Stimulated activated CD4-positive, alpha-beta T cell treated with anti-CD3 and anti-CD28 coated beads, Interleukin-1b, Interleukin-23, amount 100 ng/mL, for 4 hours (primary cell): ENCODE measurements at places on chromosomes 2 and 18.

DNA sequence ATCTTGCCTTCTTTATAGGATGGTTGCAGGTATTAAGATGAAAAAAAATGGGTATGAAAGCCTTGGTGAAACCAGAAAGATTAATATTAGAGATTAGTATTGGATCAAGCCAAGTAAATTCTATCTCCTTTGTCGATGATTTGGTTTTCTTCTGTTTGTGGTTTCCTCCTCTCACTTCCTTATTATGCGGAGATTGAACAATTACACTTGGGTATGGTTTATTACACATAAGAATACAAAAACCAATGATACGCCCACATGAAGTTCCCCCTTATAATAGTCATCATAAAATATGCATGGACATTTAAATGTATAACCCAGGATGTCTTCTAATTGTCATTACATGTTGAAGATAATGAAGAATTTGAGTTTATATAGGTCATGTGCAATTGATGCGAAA, 4.9 kb downstream of the LTBP1 start:
- no peak for DNase-seq

- no peak for DNase-seq
Measured at GRCh38 chr18:49094979-49095632, 144.3 kb upstream of the SMAD7 start.

DNA sequence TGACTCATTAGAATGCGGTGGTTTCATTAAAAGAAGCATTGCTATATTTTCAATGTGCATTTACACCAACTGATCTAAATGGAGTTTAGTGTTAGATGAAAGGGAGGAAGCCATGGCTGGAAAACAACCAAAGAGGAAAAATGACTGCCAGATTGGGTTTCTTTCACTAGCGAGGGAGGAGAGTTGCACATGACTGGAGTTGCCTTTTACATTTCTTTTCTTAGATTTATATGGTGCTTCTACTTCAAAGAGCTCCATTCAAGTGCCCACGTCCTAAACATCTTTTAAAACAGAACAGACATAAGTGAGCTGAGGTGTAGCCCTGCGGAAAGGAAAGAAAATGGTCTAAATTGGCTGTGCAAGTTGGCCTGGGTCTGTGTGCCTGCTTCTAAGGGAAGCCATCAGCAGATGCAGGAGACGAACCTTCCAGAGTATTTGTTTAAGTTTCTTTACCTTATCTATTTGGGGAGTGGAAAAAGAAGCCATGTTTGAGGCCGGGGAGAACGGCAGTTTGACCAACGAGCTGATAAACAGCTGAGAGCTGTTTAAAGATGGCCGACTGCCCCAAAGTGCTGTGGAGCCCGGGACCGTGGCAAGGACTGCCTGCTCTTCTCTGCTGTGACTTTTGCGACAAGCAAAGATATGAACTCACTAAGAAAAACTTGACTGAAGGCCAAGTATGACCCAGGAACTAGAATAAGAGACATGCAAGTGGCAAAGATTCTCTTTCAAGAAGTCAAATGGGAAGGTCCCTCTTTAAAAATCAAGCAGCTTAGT, 327.0 kb downstream of the ZNF516 start:
- DNase-seq, result no peak

DNA sequence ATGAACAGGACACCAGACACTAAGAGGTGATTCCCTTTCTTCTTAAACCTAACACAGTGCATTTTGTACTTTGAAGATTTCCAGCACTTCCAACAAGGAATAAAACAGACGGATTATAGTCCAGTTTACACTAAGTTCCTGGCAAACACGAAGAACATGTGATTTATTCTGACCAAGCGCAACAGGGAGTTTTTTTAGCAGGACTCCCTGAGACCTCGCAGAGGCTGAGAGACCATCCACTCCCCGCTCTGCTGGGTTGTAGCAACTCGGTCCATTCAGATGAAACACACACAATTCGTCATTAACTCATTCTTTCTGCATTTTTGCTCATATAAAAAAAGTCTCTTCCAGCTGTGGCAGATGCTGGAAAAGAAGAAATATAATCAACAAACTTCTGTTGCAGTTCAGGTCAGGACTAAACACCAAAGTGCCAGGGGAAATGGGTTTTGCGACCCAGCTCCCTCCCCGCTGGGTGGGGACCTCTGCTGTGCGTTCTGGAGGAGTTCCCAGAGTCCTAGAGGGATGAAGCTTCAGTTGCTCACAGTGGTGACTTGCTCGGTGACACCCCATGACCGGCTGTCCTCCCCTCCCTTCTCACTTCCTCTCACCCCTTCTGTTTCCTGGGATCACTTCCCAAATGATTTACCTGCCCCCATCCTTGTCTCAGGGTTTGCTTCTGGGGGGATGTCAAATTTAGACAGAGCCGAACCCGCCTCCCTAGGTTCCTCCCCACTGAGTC, 52.5 kb downstream of the KCNF1 start:
- DNase-seq, result no peak

GRCh38 chr2:105085525-105085924, 47.7 kb downstream of the MRPS9 start:
- DNase-seq, result no peak

DNA sequence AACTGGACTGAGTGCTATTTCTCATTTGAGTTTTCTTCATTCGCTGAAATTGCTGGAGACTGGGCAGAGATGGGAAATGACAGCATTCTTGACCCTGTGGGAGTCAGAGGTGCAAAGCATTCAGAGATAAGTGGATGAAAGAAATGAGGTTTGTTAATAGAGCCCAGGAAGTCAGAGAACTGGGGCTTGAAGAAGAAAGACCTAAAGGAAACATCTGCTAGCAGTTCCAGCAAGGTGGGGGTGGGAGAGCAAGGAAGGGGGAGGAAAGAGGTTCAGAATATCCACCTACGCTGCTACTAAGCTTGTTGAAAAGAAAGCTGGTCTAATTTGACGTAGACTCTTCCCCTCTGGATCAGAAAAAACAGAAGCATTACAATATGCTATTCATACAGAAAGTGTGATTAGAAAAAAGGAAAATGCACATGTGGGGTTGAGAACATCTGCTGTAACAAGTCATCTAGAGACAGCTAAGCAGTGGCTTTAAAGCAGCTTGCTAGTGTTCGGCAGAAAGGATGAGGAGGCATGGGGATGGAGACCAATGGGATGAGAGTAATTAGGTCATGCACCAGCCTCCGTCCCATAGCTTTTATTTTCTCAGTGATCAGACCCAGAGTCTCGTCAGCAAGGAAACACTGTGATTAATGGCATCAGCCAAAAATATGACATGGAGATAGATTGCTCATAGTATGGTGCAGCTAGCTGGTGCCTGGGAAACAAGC, 29.7 kb downstream of the NAB1 start:
- DNase-seq, result peak; percentile 14

DNA sequence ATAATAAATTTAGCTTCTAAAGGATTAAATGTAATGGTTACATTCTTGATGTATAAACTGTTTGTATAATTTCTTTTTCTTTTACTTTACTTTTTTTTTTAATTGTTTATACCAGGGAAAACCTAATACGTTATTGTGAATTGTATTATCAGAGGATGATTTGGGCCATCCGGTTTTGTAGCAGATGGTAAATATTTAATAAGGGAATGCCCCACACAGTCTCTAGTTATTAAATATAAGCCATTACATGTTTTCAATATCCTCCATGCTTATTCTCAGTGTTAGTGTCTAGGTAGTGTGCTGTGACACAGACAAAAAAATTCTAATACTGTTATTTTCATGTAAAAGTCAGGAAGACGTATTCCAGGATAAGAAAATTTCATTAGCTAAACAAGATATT, 553.9 kb downstream of the ZNF804A start:
- no peak for DNase-seq

DNA sequence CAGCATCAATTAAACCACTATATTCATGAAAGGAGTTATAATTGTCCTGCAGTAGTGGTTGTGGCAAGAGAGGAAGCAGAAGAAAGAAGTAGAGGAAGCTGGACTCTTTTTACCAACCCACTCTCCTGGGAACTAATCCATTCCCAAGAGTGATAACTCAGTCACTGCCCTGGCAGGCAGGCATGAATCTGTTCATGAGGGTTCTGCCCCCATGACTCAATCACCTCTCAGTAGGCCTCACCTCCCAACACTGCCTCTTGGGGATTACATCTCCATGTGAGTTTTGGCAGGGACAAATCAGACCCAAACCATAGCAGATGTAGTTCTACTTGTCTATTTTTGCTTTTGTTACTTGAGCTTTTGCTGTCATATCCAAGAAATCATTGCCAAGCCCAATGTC, 232.7 kb upstream of the MAP2 start:
- DNase-seq, result no peak

DNA sequence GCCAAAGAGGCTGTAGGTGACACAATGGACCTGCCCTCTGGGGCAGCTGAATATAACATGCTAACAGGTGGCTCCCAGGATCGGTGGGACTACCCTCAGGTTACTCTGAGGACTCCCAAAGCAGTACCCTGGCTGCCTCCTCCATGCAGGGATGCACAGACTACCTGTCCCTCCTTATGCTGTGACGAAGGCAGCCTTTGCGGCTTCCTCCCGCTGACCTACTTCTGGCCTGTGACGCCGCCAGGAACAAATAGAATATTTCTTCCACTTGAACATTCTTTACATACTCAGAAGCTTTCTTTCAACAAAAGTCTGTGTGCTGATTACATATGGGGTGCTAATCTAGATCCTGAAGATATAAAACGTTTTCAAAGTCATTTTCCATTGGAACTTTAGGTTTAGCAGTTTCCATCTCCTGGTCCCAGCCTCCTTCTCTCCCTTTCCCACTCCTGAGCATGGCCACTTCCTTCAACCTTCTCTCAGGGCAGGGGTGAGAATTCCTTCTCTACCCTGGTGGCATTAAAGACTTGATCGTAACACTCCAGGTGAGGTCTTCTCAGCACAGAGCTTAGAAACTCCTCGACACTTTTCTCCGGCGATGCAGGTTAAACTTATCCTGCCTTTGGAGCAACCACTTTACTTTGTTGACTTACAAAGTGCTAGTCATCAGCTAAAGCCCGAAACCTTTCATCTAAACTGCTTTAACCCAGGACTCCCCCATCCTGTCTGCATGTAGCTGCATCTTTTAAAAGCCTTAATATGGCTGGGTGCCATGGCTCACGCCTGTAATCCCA, 58.9 kb upstream of the STK17B start:
- DNase-seq, result no peak

DNA sequence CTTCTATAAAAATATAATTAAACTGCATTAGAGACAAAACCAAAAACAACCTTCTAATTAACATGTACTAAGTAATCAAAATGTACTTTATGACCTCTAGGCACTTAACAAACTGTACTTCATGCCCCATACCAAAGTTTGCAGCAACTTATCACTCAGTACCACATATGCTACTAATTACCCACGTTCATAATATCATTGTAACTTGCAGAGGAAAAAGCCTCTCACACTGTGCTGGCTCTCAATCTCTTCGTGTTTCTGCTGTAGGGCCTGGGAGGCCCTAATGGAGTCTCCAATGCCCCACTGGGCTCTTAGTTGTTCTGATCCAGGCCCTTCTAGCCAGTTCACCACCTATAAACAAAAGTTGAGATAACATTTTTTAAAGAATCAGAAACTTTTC, 82.1 kb upstream of the CCDC141 start:
- DNase-seq, result no peak

- no peak for DNase-seq
Measured at GRCh38 chr2:18828296-18828695, 238.9 kb upstream of the NT5C1B start.

GRCh38 chr18:76699923-76700322, 122.4 kb upstream of the ZNF236 start:
- no peak for DNase-seq

DNA sequence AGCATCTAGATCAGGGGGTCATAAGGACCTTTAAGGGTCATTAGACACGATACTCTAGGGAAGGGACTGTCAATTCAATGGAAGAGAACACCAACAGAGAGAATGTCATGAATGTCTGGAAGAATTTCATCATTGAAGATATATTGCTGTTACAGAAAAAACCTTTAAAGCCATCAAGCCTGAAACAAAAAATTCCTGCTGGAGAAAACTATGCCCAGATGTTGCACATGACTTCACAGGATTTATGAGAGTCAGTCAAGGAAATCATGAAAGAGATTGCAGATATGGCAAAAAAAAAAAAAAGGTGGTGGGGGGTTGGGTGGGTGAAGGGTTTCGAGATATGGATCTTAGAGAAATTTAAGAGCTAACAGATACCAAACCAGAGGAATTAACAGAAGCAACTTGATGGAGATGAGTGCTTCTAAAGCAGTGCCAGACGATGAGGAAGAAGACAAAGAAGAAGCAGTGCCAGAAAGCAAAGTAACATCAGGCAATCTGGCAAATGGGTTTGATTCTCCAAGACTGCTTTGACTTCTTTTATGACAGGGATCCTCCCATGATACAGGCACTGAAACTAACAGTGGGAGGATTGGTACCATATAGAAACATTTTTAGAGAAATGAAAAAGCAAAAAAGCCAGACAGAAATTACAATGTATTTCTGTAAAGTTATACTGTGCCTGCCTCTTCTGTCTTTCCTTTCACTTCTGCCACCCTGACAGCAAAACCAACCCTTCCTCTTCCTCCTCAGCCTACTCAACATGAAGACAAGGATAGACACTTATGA, 28.5 kb downstream of the MAP4K3 start:
- DNase-seq, result no peak
